K562 (cell line): ENCODE measurements at places on chromosomes 12 and 14. TPM values are rescaled to one million over a fixed set of nuclear protein-coding genes. Genes with fewer than 3 reads are reported as not detected.
A peak's percentile ranks its signal among the peaks of the same experiment; 100 is the strongest.

ERP29 gene
- 136 and 137 TPM in 2 replicates for polyA plus RNA-seq

PLBD1 gene
- 20.6 and 23.3 TPM in 2 replicates for polyA plus RNA-seq

SERPINA5 gene
- polyA plus RNA-seq, result not detected in 2 replicates

TESPA1 gene
- polyA plus RNA-seq, result 2.1 and 3.3 TPM in 2 replicates

SLC25A21 gene
- 15.7 and 17.7 TPM in 2 replicates for polyA plus RNA-seq

RAB15 gene
- polyA plus RNA-seq, result 0.30 and 0.53 TPM in 2 replicates

PTPN21 gene
- 0.62 and 1.6 TPM in 2 replicates for polyA plus RNA-seq

OLR1 gene
- not detected in 2 replicates for polyA plus RNA-seq

STON2 gene
- polyA plus RNA-seq, result 20.2 and 24.9 TPM in 2 replicates

SMCO2 gene
- not detected in 2 replicates for polyA plus RNA-seq

FOXN4 gene
- polyA plus RNA-seq, result not detected in 2 replicates

HPD gene
- 0.09 TPM in 1 of 2 replicates, not detected in the other for polyA plus RNA-seq

GALNT9 gene
- not detected in 2 replicates for polyA plus RNA-seq

HOXC12 gene
- 0.05 and 0.19 TPM in 2 replicates for polyA plus RNA-seq

DNA sequence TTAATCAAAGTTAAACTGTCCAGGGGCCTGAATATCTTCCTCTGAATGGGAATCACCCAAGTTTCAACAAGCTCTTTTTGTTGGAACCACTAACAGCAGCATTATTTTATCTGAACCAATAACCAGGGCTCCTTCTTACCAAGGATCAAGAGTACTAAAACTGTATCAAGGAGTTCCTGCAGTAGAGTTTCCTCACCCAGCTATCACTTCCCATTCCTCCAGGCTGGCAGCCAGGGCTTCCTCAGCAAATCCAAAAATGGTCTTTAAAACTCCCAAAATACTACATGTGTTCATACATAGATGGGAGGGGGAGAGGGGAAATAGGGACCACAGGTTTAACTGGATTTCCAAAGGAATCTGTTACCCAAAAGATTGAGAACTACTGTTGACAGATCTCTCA, 10.5 kb downstream of the FMNL3 start:
- no peak for DNase-seq
- no peaks in the 10 kb centered on the region for H3K36me3 ChIP-seq
- H3K4me3 ChIP-seq, result no peak overlapping the region
- no peak overlapping the region for H3K27ac ChIP-seq

- no peak for DNase-seq
- peaks cover 69% of the 10 kb centered on the region for H3K36me3 ChIP-seq
- no peaks in the 10 kb centered on the region for H3K27me3 ChIP-seq
- H3K4me3 ChIP-seq, result no peak overlapping the region
- H3K4me1 ChIP-seq, result peaks cover 5% of the 10 kb centered on the region
- H3K27ac ChIP-seq, result no peak overlapping the region
These were observed 4.5 kb downstream of the DDX47 start for GRCh38 chr12:12817616-12818015.

GRCh38 chr14:20690848-20691640, 2.5 kb downstream of the ANG start:
- H3K36me3 ChIP-seq, result no peaks in the 10 kb centered on the region
- no peak overlapping the region for H3K4me3 ChIP-seq
- no peaks in the 10 kb centered on the region for H3K27me3 ChIP-seq
- H3K4me1 ChIP-seq, result no peaks in the 10 kb centered on the region; the same call in 2 of the 3 replicates

- H3K27me3 ChIP-seq, result no peaks in the 10 kb centered on the region
- DNase-seq, result no peak
- H3K27ac ChIP-seq, result no peak overlapping the region
- H3K4me1 ChIP-seq, result no peaks in the 10 kb centered on the region
These were observed 945.4 kb upstream of the FLRT2 start for GRCh38 chr14:84584511-84584910.

DNA sequence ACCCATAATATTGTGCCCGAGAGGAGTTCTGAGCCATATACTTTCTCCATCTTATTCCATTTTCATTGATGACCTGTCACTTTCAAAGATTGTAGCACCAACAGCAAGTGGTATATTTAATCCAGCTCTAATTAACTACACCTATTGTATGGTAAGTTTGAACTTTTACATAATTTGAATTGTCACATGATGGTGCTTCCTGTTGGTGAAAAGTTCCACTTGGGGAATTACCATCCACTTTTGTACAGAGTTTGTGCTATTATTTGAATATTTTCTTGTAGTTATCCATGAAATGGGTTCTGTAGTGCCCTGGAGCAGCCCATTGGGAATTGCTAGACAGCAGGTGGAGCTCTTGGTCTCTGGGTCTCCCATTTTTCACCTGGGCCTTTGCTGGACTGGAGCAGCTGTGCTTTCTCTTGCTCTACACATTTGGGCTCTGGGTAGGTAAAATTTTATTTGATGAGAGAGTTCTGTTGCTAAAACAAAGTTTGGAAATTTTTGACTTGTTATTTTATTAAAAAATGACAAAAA, 3.0 kb downstream of the SMCO3 start:
- no peaks in the 10 kb centered on the region for H3K27me3 ChIP-seq
- no peak for DNase-seq
- H3K36me3 ChIP-seq, result no peaks in the 10 kb centered on the region
- H3K27ac ChIP-seq, result no peak overlapping the region

- H3K36me3 ChIP-seq, result no peaks in the 10 kb centered on the region
- H3K4me3 ChIP-seq, result no peak overlapping the region
- no peak for DNase-seq
- H3K27me3 ChIP-seq, result no peaks in the 10 kb centered on the region; the same call in 2 of the 3 replicates
These were observed 107.0 kb downstream of the TSHR start for GRCh38 chr14:81062380-81062779.

DNA sequence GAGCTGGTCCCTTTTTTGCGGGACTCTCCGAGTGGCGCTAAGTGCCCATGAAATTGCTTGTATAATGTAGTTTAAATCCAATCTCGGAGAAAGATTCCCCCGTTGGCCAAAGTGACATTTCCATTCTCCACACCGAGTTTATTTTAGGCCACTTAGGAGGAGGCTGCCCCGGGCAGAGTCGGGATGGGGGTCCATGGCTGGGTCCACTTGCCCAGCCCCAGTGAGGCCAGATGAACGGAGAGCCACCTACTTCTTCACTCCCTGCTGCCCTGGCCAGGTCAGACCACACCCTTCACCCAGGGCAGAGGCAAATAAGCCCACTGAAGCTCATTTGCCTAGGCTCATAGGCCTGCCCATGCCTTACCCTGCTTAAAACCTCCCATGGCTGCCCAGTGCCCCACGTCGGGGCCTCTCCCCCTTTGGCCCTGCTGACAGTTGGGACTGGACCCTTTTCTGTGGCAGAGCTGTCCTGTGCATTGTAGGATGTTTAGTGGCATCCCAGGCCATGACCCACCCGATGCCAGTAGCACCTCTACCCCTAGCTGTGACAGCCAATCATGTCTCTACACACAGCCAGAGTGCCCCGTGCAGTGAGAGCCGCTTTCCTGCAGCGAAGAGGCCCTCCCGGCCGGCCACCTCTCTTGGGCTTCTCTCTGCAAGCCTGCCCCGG, 51.3 kb downstream of the FAM222A start:
- peaks cover 17% of the 10 kb centered on the region for H3K4me1 ChIP-seq
- peaks cover 31% of the 10 kb centered on the region; the same call in 2 of the 3 replicates for H3K27me3 ChIP-seq
- no peak overlapping the region for H3K4me3 ChIP-seq
- no peaks in the 10 kb centered on the region for H3K36me3 ChIP-seq
- DNase-seq, result no peak
- no peak overlapping the region for H3K27ac ChIP-seq

GRCh38 chr12:108905725-108906124, 25.8 kb downstream of the DAO start:
- H3K27me3 ChIP-seq, result peaks cover 17% of the 10 kb centered on the region; the same call in 2 of the 3 replicates
- no peak overlapping the region for H3K27ac ChIP-seq
- H3K36me3 ChIP-seq, result no peaks in the 10 kb centered on the region
- no peak for DNase-seq

- H3K27ac ChIP-seq, result no peak overlapping the region
- no peaks in the 10 kb centered on the region for H3K4me1 ChIP-seq
- H3K4me3 ChIP-seq, result no peak overlapping the region
- DNase-seq, result no peak
These were observed 144.2 kb upstream of the FRMD6 start for GRCh38 chr14:51507511-51507905.

- no peak overlapping the region for H3K4me3 ChIP-seq
- DNase-seq, result peak; percentile 47
- peaks cover 74% of the 10 kb centered on the region for H3K4me1 ChIP-seq
- no peaks in the 10 kb centered on the region for H3K27me3 ChIP-seq
- H3K36me3 ChIP-seq, result peaks cover 12% of the 10 kb centered on the region; the same call in 2 of the 3 replicates
These were observed 53.2 kb downstream of the TESC start for GRCh38 chr12:117046011-117046369.

DNA sequence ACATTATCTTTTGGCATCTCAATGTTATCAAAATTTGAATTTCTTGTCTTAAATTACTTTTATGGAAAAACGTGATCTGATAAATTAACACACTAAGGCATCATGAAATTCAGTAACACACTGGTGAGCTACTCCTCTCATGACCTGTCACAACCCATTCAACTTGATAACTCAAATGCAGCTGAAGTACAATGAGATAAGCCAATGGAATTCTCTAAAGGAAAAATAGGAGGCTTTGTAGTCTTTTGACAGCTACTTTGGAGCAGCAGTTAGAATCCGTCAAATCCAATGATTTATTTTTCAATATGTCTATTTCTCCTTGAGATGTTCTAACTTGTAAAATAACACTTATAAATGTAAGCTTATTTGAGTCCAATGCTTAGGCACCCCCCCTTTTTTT, 1029.4 kb downstream of the TRHDE start:
- no peaks in the 10 kb centered on the region for H3K27me3 ChIP-seq
- DNase-seq, result no peak
- no peak overlapping the region for H3K27ac ChIP-seq
- no peaks in the 10 kb centered on the region for H3K36me3 ChIP-seq
- H3K4me3 ChIP-seq, result no peak overlapping the region

DNA sequence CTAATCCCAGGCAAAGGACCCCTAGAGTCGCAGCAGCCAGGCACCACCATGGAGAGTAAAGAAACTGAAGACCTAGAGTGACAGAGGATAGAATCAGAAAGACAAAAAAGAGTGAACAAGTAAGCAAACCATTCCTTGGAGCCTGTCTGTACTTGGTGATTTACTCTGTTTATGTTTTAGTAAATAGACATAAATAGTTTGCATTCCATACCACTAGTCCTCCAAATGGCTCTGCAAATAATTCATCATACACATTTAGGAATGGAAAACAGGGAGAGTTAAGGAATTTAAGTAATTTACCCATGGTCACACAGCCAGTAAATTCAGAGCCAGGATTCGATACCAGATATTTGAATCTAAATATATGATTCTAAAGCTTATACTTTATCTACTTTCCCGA, 2.8 kb downstream of the OLR1 start:
- no peak overlapping the region for H3K4me3 ChIP-seq
- no peak overlapping the region for H3K27ac ChIP-seq
- H3K36me3 ChIP-seq, result no peaks in the 10 kb centered on the region
- no peak for DNase-seq

DNA sequence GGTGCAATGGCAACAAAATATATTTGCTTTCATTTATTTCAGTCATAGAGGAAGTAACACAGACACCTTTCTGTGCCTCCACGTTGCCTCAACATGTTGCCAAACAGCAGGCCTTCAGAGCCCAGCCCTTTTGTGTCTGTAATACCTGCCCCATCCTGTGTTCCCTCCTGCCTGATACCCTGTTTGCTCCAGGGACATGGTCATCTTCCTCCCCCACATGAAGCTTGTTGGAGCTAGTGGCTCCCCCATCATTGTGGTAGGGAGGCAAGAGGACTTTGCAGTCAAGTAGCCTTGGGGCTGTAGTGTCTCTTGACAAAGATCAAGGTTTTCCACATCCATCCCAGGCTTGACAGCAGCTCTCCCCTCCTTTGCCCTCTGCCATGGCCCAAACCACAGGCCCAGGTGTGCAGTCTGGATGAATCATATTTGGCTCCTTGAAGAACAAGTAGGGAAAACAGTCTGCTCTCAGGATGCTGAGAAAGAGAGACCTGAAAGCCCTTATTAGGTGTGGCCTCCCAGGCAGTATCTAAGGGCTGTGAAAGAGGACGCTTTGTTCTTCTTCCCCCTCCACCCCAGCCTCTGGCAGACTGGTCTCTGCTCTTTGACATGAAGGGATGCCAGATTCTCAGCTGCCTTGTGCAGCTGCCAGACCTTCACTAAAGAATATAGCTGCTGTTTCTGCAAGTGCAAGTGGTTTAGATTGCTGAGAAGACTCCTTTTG, 329.0 kb downstream of the C12orf75 start:
- H3K27me3 ChIP-seq, result no peaks in the 10 kb centered on the region
- H3K4me3 ChIP-seq, result no peak overlapping the region
- H3K36me3 ChIP-seq, result no peaks in the 10 kb centered on the region
- no peak overlapping the region for H3K27ac ChIP-seq
- no peaks in the 10 kb centered on the region for H3K4me1 ChIP-seq

DNA sequence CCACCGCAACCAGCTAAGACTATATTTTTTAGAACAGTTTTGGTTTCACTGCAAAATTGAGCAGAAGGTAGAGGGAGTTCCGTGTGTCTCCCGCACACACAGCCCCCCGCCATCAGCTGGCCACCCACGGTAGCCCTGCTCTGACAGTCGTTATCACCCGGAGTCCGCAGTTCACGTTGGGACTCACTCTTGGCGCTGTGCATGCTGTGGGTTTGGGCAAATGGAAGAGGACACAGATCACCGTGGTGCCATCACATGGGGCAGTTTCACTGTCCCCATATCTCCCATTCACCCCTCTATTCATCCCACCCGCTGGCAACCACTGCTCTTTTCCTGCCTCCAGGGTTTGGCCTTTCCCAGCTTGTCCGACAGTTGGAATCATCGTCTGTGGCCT, 31.8 kb upstream of the ULK1 start:
- H3K36me3 ChIP-seq, result no peaks in the 10 kb centered on the region
- H3K4me3 ChIP-seq, result no peak overlapping the region
- peaks cover 43% of the 10 kb centered on the region for H3K4me1 ChIP-seq
- DNase-seq, result no peak
- H3K27ac ChIP-seq, result peak overlapping the region; percentile 50; the same call in 2 of the 3 replicates

DNA sequence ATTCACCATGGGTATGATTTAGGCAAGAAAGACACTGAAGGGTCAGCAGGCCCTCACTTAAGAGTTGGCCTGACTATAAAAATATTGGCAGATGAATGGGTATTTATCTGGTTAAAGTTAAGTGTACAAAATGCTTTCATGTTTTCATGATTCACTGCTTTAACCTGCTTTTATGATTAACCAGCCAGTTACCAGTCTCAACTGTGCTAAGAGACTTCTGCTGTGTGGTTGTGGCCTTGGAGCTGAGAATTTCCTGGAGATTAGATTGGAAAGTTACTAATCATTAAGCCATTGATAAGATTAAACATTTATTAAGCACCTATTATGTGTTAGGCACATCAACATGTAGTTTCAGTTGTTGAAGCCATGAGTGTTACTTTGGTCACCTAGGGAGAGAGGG, 68.9 kb downstream of the RASSF8 start:
- H3K4me1 ChIP-seq, result no peaks in the 10 kb centered on the region
- no peak for DNase-seq
- no peaks in the 10 kb centered on the region; the same call in 1 of the 2 replicates for H3K27me3 ChIP-seq
- H3K36me3 ChIP-seq, result no peaks in the 10 kb centered on the region
- no peak overlapping the region for H3K27ac ChIP-seq

- H3K27ac ChIP-seq, result no peak overlapping the region
- H3K4me1 ChIP-seq, result no peaks in the 10 kb centered on the region; the same call in 1 of the 2 replicates
- no peak overlapping the region for H3K4me3 ChIP-seq
- no peak for DNase-seq
- no peaks in the 10 kb centered on the region for H3K27me3 ChIP-seq
These were observed 56.5 kb upstream of the ETV6 start for GRCh38 chr12:11593013-11593412.
